ENCODE measurements at places on chromosomes 1 and 21. TPM values are rescaled to one million over a fixed set of nuclear protein-coding genes. Genes with fewer than 3 reads are reported as not detected.
A peak's percentile ranks its signal among the peaks of the same experiment; 100 is the strongest.

DNA sequence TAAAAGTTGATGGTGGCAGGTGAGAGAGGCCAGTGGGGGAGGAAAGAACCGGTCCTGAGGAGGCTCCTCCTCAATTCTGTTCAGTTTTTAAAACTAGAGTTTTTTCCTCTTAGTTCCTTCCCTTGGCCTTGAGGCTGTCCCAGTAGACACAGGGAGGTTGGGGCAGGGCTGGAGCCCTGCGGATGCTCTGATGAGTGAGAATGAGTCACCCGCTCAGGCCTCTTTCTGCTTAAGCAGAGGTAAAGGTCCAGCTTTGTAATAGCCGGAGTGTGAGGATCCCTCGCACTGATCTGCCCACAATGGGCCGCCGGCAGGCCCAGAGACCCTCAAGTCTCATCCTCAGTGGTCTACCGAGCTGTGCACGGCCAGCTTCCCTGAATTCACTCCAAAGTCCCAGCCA is 49.6 kb upstream of the IRF2BP2 start:
- DNase-seq: no peak

DNA sequence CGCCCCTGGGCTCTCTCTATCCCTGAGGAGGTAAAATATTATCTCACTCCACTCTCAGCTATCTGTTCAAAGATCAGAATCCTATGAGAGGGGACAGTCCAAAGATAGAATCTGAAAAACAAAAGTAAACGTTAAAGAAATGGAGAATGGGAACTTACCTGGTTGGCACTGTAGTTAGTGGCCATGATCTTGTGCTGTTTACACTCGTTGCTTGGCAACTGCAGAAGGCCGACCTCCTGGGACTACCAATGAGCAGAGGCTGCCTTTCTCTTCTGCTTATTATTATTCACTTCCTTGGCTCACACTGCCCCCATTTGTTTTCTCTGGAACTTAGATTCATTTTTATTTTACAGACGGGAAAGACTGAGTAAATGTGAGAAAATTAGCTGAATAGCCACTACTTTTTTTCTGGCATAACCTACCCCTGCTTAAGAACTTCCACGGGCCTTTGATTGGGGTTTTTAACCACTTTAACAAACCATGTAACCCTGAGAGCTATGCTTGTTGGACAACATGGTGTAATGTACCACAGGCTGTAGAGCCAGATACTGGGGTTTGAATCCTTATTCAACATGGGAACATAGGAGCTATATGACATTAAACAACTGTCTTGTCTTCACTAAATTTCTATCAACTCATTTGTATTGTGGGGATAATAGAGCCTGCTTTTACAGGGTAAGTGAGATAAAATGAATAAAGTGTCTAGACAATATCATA is at the start of gene CFAP126:
Gene CFAP126 (minus strand): TSS at position 193 of the 717 bp plus-strand sequence. CDS start 8 bp downstream, at position 185.
- DNase-seq: peak; percentile 66

TPTE gene
- total RNA-seq: not detected

- DNase-seq: no peak
Observed at GRCh38 chr1:53412285-53413174, 46.7 kb upstream of the DMRTB1 start.

C8B gene
- total RNA-seq: not detected

DNA sequence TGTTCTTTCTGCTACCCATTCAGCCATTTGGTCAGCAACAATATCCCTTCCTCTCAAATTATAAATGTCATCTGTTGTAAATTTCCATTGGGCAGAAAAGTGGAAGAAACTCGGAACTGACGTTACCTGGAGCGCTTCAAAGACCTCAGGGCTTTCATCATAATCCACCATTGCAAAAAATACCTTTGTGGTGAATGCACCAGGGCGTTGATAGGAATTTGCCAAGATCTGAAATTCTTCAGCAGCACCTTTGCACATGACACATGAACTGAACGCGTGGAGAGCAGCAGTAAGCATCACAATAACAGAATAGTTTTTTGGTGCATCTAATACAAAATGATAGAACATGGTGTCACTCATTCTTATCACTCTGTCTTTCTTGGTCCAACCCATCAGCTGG is 3.1 kb upstream of the TEKT2 start:
- no peak for DNase-seq

TMEM269 gene
- 0.33 TPM for total RNA-seq
